Activated CD8-positive, alpha-beta memory T cell treated with anti-CD3 and anti-CD28 coated beads for 1 hour (primary cell): ENCODE measurements at places on chromosomes 2 and 18.

DNA sequence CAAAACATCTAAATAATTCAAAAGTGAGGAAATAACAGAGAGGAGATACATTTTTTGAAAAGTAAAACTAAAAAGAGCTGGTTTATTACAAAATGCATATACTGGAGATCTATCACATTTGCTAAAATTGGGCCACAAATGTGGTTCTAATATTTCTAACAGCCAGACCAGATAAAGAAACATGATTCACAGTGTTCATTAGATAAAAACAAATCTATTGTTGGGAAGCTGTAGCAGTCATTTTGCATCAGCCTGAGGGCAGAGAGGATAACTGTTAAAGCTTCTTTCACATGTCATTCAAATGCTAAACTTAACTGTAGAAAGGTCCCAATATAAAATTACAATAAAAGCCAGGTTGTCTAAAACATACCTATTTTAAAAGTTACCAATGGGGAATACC is 148.3 kb downstream of the GULP1 start:
- no peak for DNase-seq

GRCh38 chr2:181123798-181124231 is 143.4 kb downstream of the UBE2E3 start:
- DNase-seq, result no peak

GRCh38 chr2:231111987-231112386 is 12.9 kb downstream of the HTR2B start:
- DNase-seq, result no peak

DNA sequence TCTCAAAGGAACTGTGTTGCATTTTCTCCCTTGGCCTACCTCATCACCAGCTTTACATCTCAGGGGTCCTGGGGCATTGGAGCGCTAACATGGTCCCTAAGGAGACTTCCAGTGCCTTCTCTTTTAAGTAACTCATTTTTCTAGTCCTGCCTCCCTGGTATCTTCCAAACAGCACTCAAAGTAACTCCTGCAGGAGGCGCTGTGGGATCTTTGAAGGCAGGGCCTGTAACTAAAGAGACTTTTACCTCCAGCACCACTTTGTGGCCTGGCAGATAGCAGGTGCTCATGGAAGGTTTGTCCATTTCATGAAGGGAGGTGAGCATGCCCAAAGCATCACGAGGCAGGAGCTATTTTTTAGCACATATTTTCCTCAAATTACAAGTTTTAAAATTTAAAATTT is 411.0 kb upstream of the GYPC start:
- DNase-seq, result no peak

DNA sequence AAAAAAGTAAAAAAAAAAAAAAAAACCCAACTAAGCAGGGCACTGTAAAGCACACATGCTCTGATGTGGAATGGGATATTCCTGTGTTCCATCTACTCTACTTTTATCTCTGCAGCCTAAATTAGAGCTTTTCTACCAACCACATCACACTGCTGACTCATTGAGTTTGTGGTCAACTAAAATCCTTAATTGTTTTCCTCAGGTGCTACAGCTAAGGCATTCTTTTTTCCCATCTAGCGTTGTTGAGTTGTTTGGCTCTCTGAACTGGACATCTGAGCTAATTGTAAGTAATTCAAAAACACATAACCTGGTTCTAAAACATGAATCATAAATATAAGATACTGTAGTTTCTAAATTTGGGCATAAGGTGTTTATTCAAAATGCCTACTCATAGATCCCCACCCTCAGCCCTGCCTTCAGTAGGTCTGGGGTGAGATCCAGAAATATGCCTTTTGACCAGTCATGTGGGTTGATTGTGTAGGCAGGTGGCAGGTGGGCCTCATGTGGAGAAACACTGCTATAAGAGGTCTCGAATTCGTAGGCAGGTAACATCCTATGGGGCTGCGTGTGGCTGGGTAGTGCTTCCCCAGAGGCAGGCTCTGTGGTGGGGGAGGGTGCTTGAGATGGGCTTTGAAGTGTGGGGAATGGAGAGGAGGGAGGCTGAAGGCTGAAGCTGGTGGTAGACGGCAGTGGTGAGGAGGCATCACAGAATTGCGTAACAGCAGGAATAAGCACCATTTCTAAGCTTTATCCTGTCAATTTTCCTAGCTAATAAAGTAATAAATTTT is 27.2 kb downstream of the ANKRD29 start:
- DNase-seq, result no peak

GRCh38 chr2:191560411-191560980 is 117.4 kb upstream of the NABP1 start:
- DNase-seq, result no peak

DNA sequence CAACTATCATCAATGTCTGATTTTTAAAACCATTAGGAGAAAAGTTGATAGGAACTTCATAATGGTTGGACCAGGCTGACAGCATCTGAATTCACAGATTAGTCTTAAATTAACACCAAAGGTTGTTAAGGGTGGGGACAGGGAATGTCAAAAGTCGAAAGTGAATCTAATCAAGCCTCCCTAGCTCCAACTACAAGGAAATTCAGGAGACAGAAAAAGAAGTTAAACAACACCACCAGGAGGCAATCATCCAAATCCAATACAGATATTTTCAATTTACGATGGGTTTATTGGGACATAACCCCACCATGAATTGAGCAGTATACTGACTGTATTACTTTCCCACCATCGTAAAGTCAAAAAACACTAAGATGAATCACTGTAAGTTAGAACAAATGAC is 32.8 kb downstream of the ATF2 start:
- DNase-seq, result no peak

GRCh38 chr2:120367649-120368048 is 21.7 kb downstream of the INHBB start:
- DNase-seq, result no peak

GRCh38 chr2:64708829-64709228 is 55.1 kb upstream of the SERTAD2 start:
- DNase-seq, result no peak

GRCh38 chr2:217849154-217849975 is 153.4 kb downstream of the TNS1 start:
- no peak for DNase-seq

DNA sequence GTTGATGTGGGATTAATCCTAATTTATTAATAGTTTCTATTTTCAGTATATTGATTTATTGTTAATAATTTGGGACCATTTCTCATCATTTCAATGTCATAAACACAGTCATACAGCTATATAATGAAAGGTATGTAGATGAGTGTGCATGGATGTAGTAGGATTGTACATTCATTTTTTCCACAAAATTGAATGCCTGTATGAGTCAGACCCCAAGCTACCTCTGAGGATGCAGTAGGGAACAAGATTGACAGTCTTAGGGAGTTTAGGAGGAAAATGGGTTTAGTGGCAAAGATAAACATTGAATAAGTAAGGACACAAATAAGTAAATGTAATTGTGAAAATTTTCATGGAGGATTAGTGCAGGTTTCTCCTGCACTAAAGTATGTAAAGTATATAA is 14.1 kb upstream of the TMEFF2 start:
- DNase-seq, result no peak

- no peak for DNase-seq
These were observed 82.0 kb upstream of the ITGB6 start for GRCh38 chr2:160282063-160282580.

DNA sequence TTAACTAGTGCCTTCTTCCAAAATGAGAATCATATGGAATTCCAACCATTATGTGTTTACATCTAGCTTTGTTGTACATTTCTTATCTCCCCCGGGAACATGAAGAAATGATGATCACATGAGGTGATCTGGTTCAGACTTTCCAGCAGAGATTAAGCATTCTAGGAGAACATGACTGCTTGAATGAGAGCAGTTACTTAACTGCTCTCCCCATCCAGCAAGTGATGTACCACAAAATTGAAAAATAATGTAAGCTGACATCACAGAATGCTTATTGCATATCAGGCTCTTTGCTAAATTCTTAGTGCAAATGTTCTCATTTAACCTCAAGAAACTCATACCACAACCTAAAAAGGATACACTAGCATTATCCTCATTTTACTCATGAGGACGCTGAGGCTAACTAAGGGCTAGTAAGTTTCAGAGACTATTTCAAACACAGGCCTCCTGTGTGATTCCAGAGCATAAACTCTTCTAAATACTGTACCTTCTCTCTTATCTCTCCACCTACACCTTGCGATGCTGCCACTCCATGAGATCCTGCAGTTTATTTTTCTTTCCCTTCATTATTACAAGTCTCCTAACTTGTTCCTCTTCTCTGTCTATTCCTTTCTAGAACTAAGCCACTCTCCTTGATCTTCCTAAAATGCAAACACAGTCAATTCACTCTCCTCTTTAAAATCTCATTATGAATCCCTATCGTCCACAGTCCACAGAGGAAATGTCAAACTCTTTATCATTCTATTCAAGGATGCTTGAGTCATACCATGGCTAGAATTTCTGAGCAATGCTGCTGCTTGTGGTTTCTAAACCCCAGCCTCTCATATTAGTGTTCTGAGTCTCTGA is 1224.8 kb upstream of the ZEB2 start:
- DNase-seq, result no peak

DNA sequence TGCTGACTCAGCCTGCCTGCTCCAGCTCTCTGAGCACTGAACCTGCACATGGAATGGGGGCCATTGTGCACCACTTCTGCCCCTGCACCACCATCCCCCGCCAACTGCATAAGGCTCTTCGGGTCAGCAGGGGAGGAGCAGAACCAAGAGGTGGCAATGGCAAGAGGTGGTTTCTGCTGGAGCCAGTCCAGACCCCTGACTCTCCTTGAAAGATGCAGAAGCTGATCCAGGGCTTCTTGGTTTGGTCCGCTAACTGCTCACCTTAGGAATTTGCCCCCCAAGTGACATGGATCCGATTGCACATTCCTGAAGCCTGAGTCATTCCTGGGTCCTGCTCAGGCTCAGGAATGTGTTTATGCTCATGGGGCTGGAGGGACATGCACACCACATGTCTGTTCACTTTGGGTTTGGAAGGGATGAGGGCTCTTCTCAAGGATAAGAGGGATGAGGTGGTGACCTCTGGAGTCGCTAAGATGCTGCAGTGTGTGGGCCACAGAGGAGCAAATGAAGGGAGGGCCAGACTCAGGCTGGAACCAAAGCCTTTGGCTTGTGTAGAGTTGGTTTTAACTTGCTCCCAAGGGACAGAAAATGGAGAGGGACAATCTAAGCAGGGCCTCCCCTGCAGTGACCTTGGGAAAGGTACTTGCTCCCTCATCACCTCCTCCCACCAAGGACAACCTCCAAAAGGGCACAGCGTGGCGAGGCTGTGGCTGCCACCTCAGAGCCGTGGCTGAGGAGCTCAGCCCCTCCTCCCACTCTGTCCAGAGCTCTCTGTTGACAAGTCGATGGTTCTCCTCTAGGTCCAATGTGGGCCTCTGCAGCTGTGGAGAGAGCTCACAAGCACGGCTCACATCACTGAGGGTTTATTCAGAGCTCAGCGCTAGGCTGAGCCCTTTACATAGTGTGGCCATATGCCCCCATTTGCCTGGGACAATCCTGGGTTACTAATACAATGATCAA is 66.2 kb downstream of the HS1BP3 start:
- DNase-seq, result no peak

GRCh38 chr2:15517793-15518192 is 43.3 kb downstream of the NBAS start:
- DNase-seq, result no peak

GRCh38 chr18:24657444-24657842 is 197.0 kb downstream of the HRH4 start:
- no peak for DNase-seq

DNA sequence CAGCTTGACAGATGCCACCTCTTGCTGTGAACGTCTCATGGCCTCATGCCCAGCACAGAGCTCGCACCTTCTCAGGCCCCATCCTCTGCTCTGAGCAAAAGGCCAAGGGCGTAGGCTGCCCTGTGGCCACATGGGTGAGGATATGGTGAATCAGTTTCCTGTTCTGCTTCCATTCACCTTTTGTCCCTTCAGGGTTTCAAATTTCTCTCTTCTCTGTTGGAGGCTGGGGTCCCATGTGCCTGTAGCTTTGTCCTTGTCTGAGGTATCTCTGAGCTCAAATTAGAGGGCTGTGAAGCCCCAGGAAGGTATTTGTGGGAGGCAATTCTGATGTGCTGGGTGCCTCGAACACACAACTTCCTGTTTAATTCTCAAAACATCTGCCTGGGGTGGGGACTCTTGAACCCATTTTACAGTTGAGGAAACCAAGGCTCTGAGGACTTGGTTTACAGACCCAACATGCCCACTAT is 29.0 kb downstream of the ZAP70 start:
- DNase-seq, result no peak

DNA sequence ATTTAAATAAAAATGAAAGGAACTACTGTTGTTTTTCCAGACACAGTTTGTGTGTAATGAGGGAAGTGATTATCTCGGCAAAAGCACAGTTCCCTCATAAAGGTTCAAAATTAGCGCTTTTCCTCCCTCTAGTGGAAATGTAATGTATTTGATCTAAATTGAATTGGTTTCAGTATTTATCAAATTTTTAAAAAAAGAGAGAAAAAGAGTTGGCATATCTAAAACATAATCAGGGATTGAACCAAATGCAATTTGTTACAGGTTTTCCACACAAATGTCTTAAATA is 37.5 kb downstream of the CMPK2 start:
- DNase-seq, result no peak

DNA sequence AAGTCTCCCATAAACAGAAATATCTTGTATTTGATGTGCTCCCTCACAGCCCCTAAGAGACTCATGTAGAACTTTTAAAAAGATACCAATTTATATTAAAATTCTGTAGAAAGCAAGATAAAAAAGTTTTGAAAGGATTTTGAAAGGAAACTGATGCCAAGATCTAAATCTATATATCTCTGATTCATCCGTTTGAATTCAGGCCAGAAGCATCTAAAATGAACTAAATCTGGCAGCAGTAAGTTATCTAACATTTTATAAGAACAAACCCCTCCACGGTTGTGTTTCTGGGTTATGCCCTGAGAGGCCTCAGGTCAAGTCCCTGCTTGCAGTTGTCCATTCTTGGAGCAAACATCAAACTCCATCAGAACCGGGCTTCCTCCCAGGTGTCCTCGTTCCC is 165.8 kb downstream of the FBXO15 start:
- no peak for DNase-seq

DNA sequence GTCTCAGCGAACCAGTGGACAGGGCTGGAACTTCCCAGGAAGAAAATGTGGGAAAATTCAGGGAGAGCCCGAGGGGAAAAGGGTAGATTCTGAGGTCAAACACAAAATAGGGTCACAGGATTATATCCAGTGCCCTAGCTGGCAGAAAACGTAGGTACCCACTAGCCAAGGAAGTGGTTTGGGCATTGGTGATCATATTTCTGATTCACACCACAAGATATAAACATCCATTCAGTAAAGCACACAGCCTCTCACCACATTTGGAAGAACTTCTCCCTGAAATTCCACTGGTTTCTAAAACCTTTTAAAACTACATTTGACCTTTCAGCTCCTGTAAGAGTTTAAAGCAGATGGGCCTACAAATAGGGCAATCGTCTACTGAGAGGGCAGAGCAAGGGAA is 186.9 kb downstream of the TTC32 start:
- no peak for DNase-seq
